ENCODE measurements at places on chromosomes 3 and 15.

- DNase-seq = no peak
These were observed 269.4 kb downstream of the TLE3 start for GRCh38 chr15:69828181-69828828.

- DNase-seq = no peak
These were observed 353.1 kb upstream of the ALCAM start for GRCh38 chr3:105013657-105014056.

- DNase-seq = no peak
These were observed 95.7 kb downstream of the CD47 start for GRCh38 chr3:107994956-107995715.

GRCh38 chr3:52091586-52092270, 35.4 kb upstream of the DUSP7 start:
- DNase-seq = no peak

- DNase-seq = no peak
These were observed 279.3 kb downstream of the KCNH8 start for GRCh38 chr3:19427422-19428149.

GRCh38 chr3:50322386-50323091, at the start of gene HYAL2:
Gene HYAL2, minus strand, starts transcription at chr3:50322745. Its CDS starts 2,256 bp downstream, at chr3:50320489.
- no peak for DNase-seq

GRCh38 chr3:71461114-71461513, 122.4 kb downstream of the FOXP1 start:
- DNase-seq = no peak

DNA sequence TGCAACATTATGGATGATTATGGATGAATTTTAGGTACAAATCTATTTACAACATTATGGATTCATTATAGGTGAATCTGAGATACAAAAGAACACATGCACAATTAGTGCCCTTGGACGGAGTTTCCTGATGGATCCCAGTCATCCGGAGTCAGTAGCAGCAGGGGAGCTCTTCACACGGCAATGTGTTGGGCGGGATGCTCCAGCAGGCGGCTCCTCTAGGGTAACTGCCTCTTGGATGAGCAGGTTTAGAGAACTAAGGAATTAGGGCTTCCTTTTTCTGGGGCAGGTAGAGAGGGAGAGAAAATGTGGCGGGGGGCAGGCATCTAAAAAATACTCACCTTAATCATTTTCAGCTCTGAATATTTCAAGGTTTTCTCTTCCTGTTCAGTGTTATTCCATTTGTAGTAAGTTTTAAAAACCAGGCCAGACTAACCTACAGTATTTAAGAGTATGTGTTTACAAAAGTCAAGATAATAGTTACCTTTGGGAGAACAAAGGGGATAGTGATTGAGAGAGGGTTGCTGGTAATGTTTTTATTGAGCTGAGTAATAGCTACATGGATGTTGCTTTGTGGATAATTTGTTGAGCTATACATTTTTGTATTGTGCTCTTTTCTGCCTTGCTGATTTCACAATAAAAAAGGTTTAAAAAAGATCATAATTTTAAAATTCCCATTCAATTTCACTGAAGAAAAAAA, 27.4 kb upstream of the GOLM2 start:
- DNase-seq = no peak

DNA sequence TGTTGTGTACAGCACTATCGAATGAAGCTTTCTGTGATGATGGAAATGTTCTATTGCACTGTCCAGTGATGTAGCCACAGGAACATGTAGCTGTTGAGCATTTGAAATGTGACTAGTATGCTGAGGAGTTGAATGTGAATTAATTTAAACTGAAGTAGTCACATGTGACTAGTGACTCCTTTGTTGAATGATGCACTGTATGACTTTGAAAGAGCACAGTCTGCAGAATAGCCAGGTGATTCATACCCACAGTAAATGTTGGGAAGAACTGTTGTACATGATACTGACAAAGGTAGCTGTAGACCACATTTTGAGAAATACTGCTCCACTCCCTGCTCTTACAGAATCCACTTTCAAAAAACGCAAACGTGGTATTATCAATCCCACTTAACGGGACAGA, 34.0 kb upstream of the ACTL6A start:
- DNase-seq = no peak

- no peak for DNase-seq
These were observed 223.3 kb upstream of the ADAMTS9 start for GRCh38 chr3:64911138-64911537.

- DNase-seq = no peak
These were observed 6.7 kb upstream of the PSTPIP1 start for GRCh38 chr15:76987896-76988860.

GRCh38 chr15:79257454-79257853, 25.1 kb upstream of the ANKRD34C start:
- no peak for DNase-seq

- DNase-seq = no peak
These were observed 583 bp downstream of the IL17RE start for GRCh38 chr3:9903238-9903624.

- DNase-seq = no peak
These were observed 253.6 kb downstream of the NR1D2 start for GRCh38 chr3:24198728-24199127.

GRCh38 chr15:44595246-44595645, 58.3 kb downstream of the EIF3J start:
- DNase-seq = no peak

DNA sequence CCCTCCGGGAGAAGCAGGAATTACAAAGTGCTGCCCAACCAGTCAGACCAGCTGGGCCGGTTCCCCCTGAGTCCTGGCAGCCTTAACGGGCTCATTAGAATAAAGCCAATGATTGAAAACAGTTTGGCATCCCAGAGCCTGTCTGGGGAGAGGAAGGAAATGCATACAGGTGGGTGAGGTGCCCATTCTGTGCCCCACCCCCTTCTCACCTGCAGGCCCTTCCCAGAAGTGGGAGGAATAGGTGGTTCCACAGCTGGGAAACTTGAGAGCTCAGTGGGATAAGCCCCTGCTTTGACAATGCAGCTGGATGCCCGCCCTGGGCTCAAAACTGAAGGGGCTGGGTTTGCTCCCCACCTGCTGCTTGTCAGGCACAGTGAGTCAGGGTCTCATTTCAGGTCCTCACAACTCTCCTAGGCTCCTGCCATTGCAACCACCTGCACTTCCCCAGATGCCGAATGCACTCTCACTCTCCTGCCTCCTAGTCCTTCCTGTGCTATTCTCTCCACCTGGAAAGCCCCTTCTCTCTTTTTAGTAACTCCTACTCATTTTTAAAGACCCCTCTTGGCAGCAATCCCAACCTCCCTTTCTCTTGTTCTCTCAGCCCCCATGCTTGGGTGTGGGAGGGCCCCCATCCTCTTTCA, 5.5 kb upstream of the BUB1B start:
- DNase-seq = peak; percentile 46

- DNase-seq = no peak
These were observed 6.9 kb downstream of the TSC22D2 start for GRCh38 chr3:150414959-150415358.

DNA sequence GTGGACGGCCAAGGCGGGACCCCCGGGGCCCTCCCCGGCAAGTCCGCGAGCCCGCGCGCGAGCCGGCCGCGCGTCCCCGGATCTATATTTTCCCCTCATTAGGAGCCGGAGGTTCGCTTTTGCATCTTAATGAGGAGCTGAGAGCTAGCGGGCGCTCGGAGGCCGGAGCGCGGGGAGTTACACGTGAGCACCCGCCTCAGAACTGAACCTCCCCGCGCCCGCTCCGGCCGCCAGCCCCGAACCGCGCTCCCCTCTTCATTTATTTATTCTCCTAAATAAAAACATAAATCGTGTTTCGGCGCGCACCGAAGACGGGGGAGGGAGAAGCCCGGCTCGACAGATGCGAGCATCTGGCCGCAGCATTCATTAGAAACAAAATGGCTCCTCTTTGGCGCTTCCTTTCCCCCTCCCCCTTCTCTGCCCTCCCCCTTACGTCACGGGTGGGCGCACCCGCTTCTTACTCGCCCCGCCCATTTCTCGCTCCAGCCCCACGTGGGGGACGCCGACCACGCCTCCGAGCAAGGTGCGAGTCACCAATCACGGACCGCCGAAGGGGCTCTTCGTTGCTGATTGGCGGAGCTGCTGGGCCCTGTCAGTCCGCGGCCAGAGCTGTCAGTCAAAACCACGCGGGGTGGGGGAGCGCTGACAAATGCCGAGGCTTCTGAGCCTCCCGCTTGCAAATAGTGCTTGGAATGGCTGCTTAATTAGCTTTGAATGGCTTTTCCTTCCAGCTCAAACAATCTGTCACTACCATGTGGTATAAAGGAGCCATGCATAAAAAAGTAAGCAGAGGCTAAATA, 1.6 kb upstream of the TLE3 start:
- DNase-seq = peak; percentile 99

DNA sequence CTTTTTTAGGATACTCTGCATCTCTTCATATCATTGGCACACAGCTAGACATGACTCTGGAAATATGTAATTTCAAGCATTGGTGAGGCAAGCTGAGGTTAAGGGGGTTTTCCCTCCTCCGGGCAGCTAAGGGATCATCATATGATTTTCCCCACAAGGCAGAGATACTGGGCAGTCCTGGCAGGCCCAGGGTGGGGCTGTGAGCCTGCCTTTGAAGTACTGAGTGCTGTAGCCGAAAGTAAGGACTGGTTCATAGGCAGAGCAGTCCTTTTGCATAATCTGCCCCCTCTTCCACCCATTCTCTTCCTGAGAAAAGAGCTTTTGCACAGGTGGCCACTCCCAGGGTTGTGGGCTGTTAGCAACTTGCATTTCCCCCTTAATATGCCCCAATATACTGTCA, 168.8 kb upstream of the MANF start:
- no peak for DNase-seq

GRCh38 chr3:72690629-72691028, 157.6 kb downstream of the SHQ1 start:
- DNase-seq = peak; percentile 52

DNA sequence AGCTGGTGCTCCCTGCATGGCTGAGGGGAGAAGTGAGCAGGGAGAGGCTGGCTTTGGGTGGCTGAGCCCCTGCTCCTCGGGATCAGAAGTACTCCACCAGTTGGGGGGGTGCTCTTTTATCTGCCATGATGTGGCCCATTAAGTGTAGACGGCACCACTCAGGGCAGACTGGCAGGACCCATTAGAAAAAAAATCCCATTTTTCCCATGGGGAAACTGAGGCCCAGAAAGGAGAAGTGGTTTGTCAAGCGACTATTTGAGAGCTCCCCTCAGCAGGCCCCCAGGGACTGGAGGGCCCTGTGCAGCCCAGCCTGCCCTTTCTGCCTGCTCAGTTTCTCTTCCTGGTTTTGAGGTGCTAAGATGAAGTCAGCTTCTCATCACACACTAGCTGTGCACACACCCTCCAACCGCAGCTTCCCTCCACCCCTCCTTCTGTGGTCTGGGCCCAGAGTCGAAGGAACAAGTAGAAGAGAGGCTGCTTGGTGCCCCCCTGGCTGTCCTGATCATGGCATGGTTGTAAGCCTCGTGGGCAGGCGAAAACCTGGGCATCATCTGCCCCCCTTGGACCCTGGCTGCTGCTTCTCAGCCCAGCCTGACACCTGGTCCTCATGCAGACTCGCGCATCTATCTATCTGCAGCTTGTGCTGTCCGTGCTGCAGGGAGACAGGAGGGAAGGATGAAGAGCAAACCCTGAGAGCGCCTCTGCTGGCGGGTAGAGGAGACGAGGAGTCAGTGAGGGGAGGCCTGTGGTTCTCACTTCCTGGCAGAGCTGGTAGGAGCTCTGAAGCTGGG, 5.6 kb downstream of the CSK start:
- DNase-seq = no peak

GRCh38 chr15:55007561-55007960, 189.2 kb downstream of the RSL24D1 start:
- DNase-seq = no peak

DNA sequence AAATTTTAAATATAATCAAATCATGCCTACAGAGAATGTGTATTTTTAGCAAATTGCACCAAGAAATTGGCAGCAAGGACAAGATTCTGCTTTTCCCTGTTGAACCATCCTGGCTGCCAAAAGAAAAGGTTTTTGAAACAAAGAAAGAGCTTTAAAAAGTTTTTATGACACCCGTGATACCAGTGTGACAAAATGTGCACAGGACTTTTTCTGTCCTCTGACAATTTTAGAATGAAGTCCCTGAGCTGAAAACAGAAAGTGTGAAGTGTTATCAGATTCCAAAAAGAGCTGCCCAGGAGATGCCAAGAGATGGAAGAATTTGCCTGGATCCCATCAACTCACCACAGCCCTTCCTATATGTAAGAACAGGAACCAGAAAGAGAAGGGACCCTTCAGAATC, 33.2 kb upstream of the TMC3 start:
- no peak for DNase-seq

GRCh38 chr15:99734575-99734974, 1.3 kb upstream of the LYSMD4 start:
- DNase-seq = no peak

GRCh38 chr3:124587053-124587408, 143.2 kb upstream of the UMPS start:
- DNase-seq = no peak

- DNase-seq = no peak
These were observed 360.6 kb upstream of the ATP10A start for GRCh38 chr15:26223720-26224119.

GRCh38 chr3:105459566-105460290, 93.0 kb downstream of the ALCAM start:
- no peak for DNase-seq

GRCh38 chr15:38714309-38715072, 149.9 kb upstream of the RASGRP1 start:
- DNase-seq = no peak

- DNase-seq = no peak
These were observed 257.1 kb downstream of the MAGI1 start for GRCh38 chr3:65781594-65781993.

- DNase-seq = no peak
These were observed 1121.5 kb downstream of the NAALADL2 start for GRCh38 chr3:175980486-175981090.

GRCh38 chr15:56428821-56429458, 36.0 kb downstream of the MNS1 start:
- no peak for DNase-seq

GRCh38 chr3:47359323-47359722, 21.5 kb upstream of the PTPN23 start:
- DNase-seq = no peak

DNA sequence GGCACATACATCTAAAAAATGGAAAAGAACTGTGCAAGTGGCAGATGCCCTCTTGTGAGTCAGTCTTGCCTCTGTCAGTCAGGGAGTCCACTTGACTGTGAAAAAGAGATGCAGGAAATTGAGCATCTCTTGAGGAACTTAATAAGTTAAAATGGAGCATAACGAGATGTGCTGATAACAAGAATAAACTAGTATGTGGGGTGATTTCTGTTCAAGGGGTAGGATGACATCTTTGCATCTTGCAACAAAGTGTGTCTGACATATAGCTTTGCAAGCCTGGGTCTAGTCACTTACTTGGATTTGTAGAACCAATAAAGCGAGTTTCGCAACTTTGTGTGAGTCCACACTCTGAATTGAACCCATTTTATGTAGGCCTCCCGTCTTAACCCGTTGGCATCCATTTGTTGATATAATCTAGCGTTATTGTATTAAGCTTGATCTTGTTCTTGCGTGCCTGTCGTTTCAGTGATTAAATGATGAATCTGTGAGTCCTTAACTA, 2.2 kb downstream of the USP3 start:
- DNase-seq = no peak

DNA sequence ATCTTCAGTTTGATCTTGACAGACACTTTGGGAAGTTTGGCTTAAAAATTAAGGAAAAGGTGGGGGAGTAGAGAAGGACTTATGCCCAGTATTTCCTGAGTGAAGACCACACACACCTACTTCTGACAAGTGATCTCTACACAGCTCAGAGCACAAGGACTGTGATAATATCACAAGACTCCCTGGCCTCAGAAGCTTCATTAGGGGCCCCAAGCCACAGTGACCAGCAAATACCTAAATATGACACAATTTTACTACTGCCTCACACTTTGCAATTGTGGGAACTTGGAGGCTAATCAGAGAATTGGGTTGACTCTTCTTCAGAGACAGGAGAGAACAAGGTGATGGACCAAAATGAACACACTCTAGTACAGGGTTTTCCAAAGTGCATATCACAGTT, 2.6 kb downstream of the ILDR1 start:
- no peak for DNase-seq
